Lower lobe of right lung (tissue), 2 donors: ENCODE measurements at places on chromosomes 13 and 19.
A peak's percentile ranks its signal among the peaks of the same experiment; 100 is the strongest.

DNA sequence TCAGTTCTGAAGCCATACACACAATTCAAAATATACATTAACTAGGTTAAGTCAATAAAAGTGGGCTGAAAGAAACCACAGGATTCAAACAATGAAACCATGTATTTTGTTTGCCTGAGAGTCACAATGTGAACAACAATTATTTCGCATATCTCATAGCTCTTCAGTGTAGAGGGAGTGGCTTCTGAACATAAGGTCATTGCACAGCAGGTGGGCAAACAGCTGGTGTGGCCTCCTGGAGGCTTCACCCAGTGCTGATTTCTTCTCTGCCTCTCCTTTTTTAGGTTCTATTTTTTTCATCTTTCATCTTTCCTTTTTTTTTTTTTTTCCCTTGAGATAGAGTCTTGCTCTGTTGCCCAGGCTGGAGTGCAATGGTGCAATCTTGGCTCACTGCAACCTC lies 40.4 kb upstream of the ZNF254 start:
- DNase-seq, result no peak

DNA sequence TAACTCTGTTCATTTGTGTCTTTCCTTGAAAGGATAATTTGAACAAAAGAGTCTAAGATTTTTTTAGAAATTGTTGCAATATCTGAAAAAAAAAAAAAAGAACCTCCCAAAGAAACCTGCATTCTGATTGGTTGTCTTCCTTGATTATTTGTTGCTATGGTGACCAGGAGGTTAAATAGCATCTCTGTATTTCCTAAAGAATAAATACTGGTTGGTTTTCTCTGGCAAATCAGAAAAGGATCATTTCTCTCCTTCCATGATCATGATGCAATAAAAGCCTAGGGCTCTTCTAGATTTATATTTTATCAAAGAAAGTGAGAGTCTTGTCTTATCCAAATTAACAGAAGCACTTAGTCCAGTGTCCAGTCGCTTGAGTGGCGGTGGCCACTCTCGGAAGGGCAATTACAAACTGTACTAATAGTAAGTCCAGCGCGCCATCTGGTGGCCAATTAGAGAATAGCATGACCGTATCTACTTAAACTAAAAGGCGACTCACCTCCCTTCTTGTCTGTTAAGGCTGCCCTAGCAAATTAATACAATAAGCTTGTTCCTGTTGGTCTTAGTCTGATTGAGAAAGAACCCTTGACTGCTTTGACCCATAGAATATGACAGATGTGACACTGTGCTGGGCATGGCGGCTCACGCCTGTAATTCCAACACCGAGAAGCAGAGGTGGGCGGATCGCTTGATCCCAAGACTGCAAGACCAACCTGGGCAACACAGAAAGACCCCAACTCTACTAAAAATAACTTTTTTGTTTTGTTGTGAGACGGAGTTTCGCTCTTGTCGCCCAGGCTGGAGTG lies 47.0 kb upstream of the PNMA8B start:
- peak; percentile 95 for DNase-seq

DNA sequence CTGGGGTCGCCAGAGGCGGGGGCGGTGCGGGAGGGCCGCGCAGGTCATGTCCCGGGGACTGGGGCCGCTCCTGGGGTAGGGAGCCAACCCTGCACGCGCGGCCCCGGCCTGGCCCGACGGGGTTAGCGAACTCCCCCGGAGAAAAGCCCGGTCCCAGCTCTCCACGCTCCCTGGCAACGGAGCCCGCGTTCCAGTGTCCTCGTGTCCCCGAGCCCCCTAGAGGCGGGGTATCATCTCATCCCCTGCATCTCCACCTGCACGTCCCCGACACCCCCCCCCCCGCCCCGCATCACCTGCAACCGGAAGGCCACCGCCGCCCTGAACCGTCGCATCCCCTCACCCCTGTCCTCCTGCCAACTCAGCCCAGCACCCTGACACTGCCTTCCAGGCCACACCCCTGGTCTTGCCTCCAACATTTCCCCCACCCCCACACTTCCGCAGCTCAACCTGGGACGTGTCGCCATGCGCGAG lies 2.7 kb downstream of the WDR88 start:
- DNase-seq, result no peak

GRCh38 chr13:25686831-25687470 lies 315.2 kb downstream of the ATP8A2 start:
- no peak for DNase-seq

DNA sequence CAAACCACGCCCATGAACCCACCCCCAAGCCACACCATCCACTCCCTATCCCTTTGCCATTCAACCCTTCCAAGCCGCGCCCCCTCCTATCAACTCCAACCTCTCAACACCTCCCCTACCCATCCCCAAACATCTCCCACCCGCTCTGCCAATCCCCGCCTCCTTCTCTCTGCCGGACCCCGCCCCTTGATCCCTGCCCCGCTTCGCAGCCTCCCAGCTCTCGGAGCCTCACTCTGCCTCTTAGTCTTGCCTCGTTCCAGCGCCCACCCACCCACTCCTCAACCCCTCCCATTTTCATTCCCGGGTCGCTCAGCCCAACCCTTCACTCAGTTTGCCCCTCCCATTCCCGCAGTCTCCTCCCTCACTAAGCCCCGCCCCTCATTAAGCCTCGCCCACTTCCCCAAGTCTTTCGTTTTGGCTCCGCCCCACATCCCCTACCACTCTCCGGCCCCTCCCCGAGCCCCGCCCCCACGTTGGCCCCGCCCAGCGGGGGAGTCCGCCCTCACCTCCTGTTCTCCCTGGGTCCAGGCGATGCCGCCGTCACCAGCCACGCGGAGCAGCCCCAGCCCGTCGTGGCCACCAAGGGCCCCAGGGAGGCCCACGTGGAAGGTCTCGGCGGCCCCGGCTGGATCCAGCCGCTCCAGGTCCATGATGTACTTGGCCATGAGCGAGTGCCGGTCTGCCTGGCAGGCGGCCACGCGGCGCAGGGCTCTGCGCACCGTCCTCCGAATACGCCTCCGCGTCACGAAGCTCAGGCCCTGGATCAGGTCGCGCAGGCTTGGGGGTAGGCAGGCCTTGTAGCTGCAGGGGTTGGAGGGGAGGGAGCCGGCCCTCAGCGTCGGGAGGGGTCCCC lies 5.7 kb downstream of the JAK3 start:
- DNase-seq, result peak; percentile 54

DNA sequence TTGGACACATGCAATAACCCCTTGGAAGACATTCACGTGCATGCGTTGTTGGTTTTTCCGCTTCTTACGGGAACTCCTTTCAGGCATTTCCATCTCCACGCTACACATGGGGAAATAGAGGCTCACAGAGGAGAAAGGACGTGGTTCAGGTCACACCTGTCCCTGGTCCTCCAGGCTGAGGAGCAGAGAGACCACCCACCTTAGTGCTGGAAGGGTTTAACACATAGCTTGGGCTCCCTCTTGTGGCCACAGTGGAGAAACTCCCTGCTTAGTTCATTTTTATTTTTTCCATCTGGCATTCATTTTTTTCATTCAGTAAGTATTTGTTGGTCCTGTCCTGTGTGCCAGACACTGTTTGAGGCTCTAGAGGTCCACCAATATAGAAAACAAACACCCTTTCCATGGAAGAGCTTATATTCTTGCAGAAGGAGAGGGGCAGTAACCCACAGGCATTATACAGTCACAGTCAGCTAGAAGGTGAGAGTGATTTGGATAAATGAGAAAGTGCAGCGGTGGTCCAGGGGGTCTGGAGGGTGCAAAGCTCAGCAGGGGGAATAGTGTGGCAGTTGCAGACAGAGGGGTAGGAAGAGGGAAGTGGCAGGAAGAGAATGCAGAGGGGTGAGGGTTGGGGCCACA lies 24.2 kb upstream of the TTYH1 start:
- DNase-seq, result no peak

DNA sequence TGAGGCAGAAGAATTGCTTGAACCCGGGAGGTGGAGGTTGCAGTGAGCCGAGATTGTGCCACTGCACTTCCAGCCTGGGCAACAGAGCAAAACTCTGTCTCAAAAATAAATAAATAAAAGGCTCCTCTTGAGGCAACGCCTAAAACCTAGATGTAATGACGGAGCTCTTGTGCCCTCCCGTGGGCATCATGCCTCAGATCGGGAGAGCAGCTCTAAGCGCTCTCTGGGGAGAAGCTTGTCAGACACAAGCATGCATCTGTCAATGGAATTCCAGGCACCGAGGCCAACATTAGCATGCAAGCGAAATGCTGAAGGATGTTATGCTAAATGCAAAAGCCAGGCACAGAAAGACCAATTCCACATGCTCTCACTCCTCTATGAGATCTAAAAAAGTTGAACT lies 45.6 kb upstream of the MRI1 start:
- no peak for DNase-seq
